ENCODE measurements at places on chromosomes 6 and 20.

DNA sequence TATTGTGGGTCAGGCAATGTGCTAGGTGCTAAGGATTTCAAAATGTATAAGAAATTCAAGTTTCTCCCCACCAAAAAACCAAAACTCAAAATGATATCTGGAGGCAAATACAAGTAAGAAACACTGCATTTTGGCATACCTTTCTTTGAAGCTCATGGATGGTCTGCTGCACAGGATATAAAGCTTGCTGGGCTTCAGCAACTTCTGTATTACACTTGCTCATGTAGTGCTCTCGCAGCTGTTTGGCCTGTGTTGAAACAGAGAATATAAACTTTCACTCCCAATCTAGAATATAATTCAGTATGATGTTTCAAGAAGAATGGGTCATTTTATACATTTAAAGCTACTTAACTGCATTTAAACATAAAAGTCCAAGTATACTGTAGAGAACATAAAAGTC, 39.6 kb downstream of the SHPRH start:
- peaks cover 29% of the 10 kb centered on the region for H3K36me3 ChIP-seq
- H3K4me1 ChIP-seq = no peaks in the 10 kb centered on the region
- no peak for DNase-seq

- no peaks in the 10 kb centered on the region for H3K27me3 ChIP-seq
- no peak overlapping the region for H3K27ac ChIP-seq
- H3K4me3 ChIP-seq = no peak overlapping the region
- H3K4me1 ChIP-seq = no peaks in the 10 kb centered on the region
Observed at GRCh38 chr6:124420116-124420840, 542.0 kb upstream of the RNF217 start.

- peak overlapping the region; percentile 100 for H3K27ac ChIP-seq
- H3K27me3 ChIP-seq = no peaks in the 10 kb centered on the region
- DNase-seq = no peak
Observed at GRCh38 chr6:42781546-42781795, 381 bp upstream of the BICRAL start.

- no peaks in the 10 kb centered on the region for H3K4me1 ChIP-seq
- no peak for DNase-seq
- H3K27me3 ChIP-seq = no peaks in the 10 kb centered on the region
- H3K27ac ChIP-seq = no peak overlapping the region
- H3K36me3 ChIP-seq = no peaks in the 10 kb centered on the region
Observed at GRCh38 chr20:7622399-7622961, 317.8 kb downstream of the HAO1 start.

DNA sequence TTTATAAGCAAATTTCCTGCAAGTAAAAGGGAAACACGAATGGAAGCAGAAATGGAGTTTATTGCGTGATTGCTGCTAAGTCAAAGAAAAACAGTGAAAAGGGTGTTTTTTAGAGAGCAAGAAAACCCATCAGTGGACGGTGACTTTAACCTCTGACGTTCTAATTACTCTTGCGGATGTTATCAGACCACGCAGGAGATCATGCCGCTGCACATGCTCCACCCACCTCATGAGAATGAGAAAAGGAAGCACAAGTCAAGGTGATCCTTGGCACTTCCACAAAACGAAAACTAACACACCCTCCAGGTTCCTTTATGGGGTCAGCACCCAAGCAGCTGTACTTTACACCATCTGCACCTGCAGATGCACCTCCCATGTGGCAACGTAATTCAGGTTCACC, 45.0 kb downstream of the LYRM4 start:
- no peak overlapping the region for H3K4me3 ChIP-seq
- DNase-seq = no peak
- no peaks in the 10 kb centered on the region for H3K27me3 ChIP-seq
- H3K27ac ChIP-seq = no peak overlapping the region

GRCh38 chr6:107599043-107599442, 109.1 kb downstream of the SOBP start:
- DNase-seq = no peak
- no peaks in the 10 kb centered on the region for H3K36me3 ChIP-seq
- H3K4me1 ChIP-seq = no peaks in the 10 kb centered on the region
- H3K4me3 ChIP-seq = no peak overlapping the region
- peaks cover 12% of the 10 kb centered on the region for H3K27me3 ChIP-seq

DNA sequence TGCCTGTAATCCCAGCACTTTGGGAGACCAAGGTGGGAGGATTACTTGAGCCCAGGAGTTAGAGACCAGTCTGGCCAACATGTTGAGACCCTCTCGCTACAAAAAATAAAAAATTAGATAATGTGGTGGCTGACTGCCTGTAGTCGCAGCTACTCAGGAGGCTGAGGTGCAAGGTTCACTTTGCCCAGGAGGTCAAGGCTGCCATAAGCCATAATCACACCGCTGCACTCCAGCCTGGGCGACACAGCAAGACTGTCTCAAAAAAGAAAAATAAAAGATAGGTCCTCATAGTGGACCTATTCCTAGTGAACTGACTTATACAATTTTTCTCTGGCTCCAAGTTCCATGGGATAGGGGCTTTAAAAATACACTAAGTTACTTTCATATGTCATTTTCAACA, 41.9 kb downstream of the MRS2 start:
- no peak overlapping the region for H3K4me3 ChIP-seq
- no peaks in the 10 kb centered on the region for H3K4me1 ChIP-seq
- DNase-seq = no peak
- no peaks in the 10 kb centered on the region for H3K36me3 ChIP-seq

DNA sequence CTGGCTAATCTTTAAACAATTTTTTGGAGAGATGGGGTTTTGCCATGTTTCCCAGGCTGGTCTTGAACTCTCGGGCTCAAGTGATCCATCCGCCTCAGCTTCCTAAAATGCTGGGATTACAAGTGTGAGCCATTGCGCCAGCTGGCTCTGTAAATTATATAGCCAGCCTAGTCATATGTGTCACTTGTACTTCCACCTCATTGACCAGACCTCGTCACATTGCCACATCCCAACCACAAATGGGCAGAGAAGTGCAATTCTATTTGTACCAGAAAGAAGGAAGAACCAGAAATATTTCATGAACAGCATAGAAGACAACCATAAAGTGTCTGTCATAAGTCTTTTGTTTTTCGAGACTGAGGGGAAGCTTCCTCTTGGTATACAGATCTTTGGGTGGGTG, 304.9 kb upstream of the RNF24 start:
- peaks cover 20% of the 10 kb centered on the region for H3K27me3 ChIP-seq
- H3K4me1 ChIP-seq = no peaks in the 10 kb centered on the region
- H3K27ac ChIP-seq = no peak overlapping the region
- no peaks in the 10 kb centered on the region for H3K36me3 ChIP-seq

DNA sequence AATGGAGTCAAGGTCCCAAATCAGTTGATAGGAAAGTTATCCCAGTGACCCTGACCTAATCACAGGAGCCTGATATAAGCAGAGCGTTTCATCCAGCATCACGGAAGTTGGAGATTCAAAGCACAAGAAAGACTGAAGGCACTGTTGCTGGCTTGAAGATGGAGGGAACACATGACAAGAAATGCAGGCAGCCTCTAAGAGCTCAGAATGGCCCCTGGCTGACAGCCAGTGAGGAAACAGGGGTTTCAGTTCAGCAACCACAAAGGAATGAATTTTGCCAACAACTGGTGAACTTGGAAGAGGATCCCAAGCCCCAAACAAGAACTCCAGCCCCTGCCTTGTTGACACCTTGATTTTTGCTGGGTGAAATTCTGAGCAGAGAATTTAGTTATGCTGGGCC, 778.5 kb downstream of the MAFB start:
- H3K27ac ChIP-seq = no peak overlapping the region
- H3K27me3 ChIP-seq = no peaks in the 10 kb centered on the region
- DNase-seq = no peak
- no peaks in the 10 kb centered on the region for H3K36me3 ChIP-seq

DNA sequence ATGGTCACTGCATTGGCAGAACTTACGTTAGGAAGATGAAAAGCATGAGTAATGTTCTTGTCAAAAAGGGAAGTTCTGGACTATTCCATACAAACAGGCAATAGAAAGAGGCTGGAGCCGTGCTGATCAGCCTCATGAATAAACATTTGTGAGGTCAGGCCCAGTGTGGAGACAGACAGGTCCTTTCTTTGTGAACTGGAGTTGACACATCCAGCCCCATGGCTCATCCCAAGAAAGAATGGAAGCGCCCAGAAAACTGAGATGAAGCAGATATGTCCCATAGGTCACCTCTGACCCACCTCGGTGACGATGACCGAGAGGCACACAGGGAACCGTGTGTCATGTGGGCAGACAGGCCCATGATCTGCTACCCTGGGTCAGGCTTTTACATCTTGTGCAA, 276.0 kb upstream of the SGK1 start:
- H3K36me3 ChIP-seq = no peaks in the 10 kb centered on the region
- no peak overlapping the region for H3K27ac ChIP-seq
- H3K4me1 ChIP-seq = peaks cover 5% of the 10 kb centered on the region
- H3K27me3 ChIP-seq = no peaks in the 10 kb centered on the region
- DNase-seq = no peak

GRCh38 chr6:38192011-38192410, 372.5 kb downstream of the ZFAND3 start:
- no peak overlapping the region for H3K27ac ChIP-seq
- H3K27me3 ChIP-seq = no peaks in the 10 kb centered on the region
- no peaks in the 10 kb centered on the region for H3K36me3 ChIP-seq
- no peaks in the 10 kb centered on the region for H3K4me1 ChIP-seq
- no peak for DNase-seq
- no peak overlapping the region for H3K4me3 ChIP-seq

GRCh38 chr6:108584323-108584722, 23.6 kb downstream of the FOXO3 start:
- no peak overlapping the region for H3K4me3 ChIP-seq
- H3K27me3 ChIP-seq = no peaks in the 10 kb centered on the region
- no peak overlapping the region for H3K27ac ChIP-seq
- H3K36me3 ChIP-seq = no peaks in the 10 kb centered on the region
- H3K4me1 ChIP-seq = peaks cover 34% of the 10 kb centered on the region
- no peak for DNase-seq

- peaks cover 12% of the 10 kb centered on the region for H3K27me3 ChIP-seq
- DNase-seq = no peak
- H3K27ac ChIP-seq = no peak overlapping the region
- no peak overlapping the region for H3K4me3 ChIP-seq
Observed at GRCh38 chr6:19692506-19693298, 144.5 kb upstream of the ID4 start.

DNA sequence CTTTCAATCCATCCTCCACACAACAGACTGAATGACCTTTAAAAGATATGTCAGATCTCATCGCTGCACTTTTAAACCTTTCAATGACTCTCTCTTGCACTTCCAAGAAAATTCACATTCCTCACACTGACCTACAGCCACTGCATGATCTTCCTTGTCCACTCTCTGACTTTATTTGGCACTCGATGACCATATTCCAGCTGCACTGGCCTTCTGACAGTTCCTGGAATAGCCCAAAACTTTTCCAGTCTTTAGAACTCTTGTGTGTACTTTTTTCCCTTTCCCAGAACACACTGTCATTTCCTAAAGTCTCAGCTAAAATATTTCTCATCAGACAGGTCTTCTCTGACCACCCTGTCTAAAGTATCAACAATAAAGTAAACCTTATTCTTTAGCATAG, 174.6 kb downstream of the ADGRG6 start:
- no peak overlapping the region for H3K4me3 ChIP-seq
- H3K27ac ChIP-seq = no peak overlapping the region
- peaks cover 11% of the 10 kb centered on the region for H3K4me1 ChIP-seq
- no peak for DNase-seq
- H3K27me3 ChIP-seq = no peaks in the 10 kb centered on the region

DNA sequence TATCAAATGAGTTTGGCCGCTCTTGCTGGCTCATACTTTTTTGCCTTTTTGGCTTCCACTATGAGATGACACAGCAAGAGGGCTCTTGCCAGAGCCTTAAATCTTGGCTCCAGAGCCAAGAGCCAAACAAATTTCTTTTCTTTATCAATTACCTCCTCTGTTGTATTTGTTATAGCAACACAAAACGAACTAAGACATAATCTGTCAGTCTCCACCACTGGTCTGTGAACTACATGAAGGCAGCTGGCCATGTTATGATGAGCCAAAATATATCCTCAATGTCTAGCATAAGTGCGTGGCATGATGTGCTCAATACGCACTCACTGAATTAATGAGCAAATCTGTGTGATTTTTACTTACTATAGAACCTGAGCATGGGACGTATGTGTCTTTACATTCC, 220.0 kb upstream of the ZNF217 start:
- peaks cover 4% of the 10 kb centered on the region for H3K36me3 ChIP-seq
- DNase-seq = no peak
- H3K4me1 ChIP-seq = peaks cover 40% of the 10 kb centered on the region
- H3K27me3 ChIP-seq = no peaks in the 10 kb centered on the region
- no peak overlapping the region for H3K4me3 ChIP-seq

DNA sequence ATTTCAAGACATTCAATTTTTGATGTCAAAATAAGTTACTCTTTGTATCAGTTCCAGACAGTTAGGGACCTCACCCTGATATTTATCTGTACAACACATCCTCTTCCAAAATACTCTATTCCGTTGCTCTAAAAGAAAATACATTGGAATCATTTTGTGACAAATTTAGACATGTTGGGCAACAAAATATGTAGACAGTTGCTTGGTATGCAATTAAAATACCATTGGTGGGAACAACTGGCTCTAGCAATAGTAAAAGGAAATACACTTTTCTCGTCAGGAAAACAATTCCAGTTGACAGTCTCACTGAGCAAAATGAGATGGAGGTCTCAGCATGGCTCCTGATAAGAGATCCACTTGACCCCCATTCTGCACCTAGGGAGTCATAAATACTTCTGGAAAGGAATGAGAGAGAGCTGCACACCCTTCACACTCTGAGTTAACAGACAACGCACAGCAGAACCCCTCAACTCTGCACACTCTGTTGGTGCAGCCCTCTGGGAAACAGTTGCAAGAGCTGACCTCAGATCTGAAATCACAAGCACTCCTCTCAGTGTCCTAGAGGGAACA, 171.3 kb upstream of the NT5E start:
- DNase-seq = no peak
- no peaks in the 10 kb centered on the region for H3K4me1 ChIP-seq
- no peak overlapping the region for H3K27ac ChIP-seq
- H3K27me3 ChIP-seq = no peaks in the 10 kb centered on the region

GRCh38 chr6:23929201-23929600, 196.8 kb upstream of the NRSN1 start:
- H3K27ac ChIP-seq = no peak overlapping the region
- H3K27me3 ChIP-seq = no peaks in the 10 kb centered on the region
- no peaks in the 10 kb centered on the region for H3K4me1 ChIP-seq
- DNase-seq = no peak

- no peaks in the 10 kb centered on the region for H3K4me1 ChIP-seq
- H3K27me3 ChIP-seq = peaks cover 100% of the 10 kb centered on the region
Observed at GRCh38 chr20:62483613-62484458, 8.0 kb upstream of the GATA5 start.

GRCh38 chr6:148044261-148044751, 298.3 kb upstream of the SASH1 start:
- no peak overlapping the region for H3K27ac ChIP-seq
- H3K27me3 ChIP-seq = no peaks in the 10 kb centered on the region
- H3K36me3 ChIP-seq = no peaks in the 10 kb centered on the region
- no peak overlapping the region for H3K4me3 ChIP-seq

Measured in activated naive CD4-positive, alpha-beta T cell treated with anti-CD3 and anti-CD28 coated beads, Interleukin-2, amount 10 ng/mL, durations not matched to agents 7 days and 5 days (primary cell).